Activated gamma-delta T cell treated with Interleukin-2 at 50 U/mL for 16 hours (primary cell): ENCODE measurements at places on chromosomes 1 and 21.

DNA sequence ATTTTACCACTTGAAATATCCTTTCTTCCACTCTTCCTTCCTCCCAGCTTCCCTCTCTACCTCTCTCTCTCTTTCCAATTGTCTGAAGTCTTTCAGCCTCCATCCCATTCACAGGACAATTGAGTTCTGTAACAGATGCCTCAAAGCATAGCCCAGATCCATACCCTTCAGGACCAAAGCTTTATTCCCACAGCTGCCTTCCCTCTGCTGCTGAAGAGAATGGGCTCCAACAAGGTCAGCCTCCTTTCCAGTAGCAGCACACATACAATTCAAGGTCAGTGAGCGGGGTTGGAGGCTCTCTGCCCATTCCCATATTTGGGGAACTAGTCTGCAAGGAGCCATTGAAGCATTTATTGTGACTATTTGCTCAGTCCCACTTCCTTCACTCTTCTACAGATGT, 179.9 kb downstream of the DPYD start:
- no peak for DNase-seq

DNA sequence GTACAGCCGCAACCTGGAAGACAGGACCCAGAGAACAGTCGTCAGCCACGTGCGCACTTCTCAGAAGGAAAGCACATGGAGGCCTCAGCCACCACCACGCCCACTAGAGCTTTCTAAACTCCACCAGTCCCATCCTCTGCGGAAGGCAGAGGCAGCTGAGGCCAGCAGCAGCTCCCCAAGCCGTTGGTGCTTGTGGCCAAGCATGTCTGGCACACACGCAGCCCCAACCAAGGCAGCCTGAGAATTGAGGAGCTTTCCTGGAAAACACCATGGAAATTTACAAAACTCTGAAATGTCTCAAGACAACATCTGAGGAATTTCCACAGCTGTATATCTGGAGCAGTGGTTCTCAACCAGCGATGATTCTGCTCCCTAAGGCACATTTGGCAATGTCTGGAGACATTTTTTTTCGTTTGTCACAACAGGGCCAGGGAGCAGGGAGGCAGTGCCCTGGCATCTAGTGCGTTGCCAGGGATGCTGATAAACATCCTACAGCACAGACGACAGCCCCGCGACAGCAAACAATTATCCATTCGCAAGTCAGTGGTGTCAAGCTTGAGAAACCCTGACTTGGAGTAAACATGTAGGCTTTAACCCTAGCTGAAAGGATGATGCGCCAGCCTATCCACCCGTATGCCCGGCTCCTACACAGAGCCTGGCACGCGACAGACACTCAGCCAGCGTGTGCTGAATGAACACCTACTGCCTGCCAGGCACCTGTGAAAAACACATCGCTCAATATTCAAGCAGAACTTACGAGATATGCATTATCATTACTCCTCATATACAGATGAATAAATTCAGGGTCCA, 24.7 kb downstream of the NPHP4 start:
- DNase-seq, result no peak

DNA sequence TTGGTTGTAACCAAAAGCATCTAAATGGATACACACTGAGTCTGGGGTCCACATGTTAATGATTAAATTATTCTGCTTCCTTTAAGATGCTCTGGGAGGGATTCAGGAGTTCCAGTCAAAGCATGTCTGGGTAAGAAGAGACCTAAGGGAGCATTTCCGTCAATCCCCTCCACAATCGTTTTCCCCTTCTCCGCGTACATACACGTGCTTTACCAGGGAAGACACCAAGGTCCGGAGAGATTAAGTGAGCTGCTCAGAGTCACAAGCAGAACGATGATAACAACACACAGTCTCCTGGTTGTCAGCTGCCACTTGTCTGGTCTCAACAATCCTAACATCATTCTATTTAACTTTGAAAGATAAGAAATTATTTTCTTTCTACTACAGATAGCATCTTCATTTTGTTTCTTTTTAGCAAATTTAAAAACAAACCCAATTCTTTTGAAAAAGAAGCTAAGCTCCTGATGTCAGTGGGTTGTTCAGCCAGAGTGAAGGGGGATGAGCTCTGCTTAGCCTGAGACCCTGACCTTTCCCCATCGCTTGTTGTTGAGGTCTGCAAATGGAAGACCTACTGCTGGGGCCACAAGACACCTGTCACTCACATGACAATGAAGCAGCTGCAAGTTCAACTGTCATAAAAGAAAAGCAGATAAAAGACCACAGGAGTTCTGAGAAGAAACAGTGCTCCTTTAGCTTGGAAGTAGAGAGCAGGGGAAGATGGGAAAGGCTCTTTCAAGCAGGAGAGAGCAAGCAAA, 4.5 kb downstream of the PAFAH2 start:
- DNase-seq, result no peak

DNA sequence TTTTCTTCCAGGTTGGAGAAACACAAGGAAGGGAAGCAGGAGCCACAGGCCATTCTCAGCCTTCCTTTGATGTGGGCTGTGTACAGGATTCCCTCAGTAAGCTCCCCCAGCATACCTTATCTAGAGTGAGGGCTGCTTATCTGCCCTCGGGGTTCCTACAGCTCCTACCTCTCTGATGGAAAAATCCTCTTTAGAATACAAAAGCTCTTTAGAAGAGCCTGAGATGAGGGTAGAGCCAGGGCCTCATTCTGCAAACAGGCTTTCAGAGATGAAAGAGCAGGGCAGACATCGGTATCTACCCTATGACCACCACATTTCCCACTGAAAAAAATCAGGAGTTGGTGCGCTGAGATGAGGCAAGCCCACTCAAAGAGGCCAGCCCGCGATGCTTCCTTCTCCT, 85.1 kb downstream of the PLPP3 start:
- no peak for DNase-seq

DNA sequence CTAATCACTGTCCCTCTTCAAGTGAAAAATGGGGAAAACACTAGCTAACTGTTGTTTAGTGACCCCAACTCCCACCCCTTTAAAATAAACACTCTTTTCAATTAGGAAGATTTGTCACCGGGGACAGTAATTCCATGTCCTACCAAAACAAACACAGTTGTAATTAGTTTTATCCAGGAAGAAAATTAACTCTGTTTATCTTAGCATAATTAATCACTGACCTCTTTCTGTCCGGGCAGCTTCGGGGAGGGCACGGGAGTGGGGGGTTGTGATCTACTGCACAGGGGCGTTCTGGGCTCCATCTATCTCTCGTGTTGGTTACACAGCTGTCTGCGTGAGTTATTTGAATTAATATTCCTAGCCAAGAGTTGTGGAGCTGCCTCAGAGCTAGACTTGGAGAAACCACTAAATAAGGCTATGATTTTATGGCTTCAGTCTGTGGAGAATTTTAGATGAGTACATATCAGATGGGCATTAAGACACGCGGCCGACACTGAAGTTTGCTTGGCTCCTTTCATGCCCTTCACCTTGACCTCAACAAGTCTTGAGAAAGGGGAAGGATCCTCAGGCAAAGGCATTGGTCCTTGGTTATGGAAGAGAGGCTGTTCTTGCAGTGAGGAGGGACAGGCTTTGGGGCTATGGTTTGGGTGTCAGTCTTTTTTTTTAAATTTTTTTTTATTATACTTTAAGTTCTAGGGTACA, 102.0 kb upstream of the TRABD2B start:
- no peak for DNase-seq

DNA sequence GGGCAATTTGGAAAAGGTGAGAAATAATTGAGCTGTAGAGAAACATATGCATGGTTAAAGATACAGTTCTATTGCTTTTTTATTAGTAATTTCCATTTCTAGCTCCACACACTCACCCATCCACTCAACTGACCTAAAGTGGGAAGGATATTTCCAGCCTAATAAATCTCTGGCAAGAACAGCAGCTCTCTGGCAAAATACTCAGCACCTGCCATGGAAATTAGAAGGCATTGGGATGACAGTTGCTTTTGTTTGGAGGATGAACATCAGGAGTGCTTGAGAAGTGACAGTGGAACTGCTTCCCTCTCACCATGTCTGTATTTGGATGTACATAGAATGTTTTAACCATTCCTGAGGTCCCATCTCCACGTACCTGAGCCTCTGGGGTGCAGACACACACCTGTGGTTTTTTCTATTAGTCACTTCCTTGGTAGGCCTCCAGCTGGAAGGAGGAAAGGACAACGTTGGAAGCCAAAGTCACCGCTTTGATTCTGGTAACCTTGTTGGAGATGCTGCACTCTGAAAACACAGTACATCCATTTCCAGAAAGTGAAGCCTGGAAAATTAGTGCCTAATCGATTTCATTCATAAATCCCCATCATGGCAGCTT, 62.3 kb upstream of the RUNX1 start:
- no peak for DNase-seq

DNA sequence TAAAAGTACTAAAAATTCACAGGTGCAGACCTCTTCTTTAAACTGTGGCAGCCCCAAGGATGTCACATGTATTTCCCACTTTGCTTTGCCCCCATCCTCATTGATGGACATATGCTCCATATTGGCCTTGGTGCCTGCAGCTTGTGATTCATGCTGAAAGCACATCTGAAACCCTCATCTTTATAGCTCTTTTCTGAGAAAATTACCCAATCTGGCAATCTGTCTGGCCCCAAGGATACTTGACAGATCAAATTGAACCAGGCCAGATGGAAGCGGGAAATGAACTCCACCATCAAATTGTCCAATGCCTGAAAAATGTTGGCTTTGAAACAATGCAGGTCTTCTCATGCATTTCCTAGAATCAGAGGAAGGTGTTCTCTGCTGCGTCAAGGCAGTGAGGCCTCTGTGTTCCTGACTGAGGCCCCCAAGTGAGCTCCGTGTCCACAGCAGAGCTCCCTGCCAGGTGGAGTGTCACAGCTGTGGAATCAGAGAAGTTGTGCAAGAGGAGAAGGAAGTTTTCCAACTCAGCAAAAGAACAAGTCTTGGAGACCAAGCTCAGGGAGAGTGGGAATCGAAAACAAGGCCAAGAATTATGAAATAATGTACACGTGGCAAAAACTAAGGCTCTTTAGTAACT, 323.7 kb downstream of the PLPP3 start:
- DNase-seq, result no peak

GRCh38 chr1:115524236-115524635, 117.5 kb upstream of the VANGL1 start:
- no peak for DNase-seq

DNA sequence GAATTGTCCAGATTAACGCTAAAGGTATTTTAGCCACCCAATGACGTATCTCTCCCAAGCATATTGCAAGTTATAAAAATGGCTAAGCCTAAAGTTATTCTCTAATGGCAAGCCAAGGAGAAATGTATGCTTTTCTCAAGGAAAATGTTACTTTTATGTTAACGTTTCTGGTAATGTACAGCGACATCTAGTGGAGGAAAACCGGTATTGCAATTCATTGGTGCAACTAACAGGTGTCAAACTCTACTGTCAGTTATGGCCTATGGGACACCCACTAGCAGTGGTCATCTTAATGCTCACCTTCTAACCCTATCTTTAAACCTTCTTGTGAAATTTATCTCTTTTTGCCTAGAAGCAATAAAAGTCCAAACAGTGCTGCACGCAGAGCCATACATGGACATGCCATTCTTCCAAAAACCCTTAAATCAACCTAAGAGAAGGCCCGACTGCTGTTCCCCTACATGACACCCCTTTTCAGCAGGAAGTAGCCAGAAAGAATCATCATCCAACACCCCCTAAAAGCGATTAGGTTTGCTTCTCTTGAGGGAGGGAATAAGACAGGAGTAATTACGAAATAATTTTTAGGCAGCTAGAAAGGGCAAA, 68.7 kb upstream of the LRIF1 start:
- peak; percentile 34 for DNase-seq

DNA sequence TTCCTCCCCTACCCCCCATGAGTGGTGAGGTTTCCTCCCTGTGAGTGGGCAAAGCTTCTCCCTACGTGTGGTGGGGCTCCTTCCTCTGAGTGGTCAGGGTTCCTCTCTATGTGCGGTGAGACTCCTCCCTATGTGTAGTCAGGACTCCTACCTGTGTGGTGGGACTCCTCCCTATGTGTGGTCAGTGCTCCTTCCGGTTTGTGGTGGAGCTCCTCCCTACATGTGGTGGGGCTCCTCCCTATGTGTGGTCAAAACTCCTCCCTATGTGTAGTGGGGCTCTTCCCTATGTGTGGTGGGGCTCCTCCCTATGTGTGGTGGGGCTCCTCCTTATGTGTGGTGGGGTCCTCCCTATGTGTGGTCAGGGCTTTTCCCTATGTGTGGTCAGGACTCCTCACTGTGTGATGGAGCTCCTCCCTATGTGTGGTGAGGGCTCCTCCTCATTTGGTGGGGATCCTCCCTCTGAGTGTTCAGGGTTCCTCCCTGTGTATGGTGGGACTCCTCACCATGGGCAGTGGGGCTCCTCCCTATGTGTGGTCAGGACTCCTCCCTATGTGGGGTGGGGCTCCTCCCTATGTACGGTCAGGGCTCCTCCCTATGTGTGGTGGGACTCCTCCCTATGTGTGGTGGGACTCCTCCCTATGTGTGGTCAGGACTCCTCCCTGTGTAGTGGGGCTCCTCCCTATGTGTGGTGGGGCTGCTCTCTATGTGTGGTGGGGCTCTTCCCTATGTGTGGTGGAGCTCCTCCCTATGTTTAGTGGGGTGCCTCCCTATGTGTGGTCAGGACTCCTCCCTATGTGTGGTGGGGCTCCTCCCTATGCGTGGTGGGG, 29.1 kb downstream of the PRSS38 start:
- DNase-seq, result no peak

- DNase-seq, result no peak
Measured at GRCh38 chr1:219010720-219011119, 163.0 kb upstream of the LYPLAL1 start.

GRCh38 chr1:215005078-215005477, 77.5 kb upstream of the KCNK2 start:
- no peak for DNase-seq

DNA sequence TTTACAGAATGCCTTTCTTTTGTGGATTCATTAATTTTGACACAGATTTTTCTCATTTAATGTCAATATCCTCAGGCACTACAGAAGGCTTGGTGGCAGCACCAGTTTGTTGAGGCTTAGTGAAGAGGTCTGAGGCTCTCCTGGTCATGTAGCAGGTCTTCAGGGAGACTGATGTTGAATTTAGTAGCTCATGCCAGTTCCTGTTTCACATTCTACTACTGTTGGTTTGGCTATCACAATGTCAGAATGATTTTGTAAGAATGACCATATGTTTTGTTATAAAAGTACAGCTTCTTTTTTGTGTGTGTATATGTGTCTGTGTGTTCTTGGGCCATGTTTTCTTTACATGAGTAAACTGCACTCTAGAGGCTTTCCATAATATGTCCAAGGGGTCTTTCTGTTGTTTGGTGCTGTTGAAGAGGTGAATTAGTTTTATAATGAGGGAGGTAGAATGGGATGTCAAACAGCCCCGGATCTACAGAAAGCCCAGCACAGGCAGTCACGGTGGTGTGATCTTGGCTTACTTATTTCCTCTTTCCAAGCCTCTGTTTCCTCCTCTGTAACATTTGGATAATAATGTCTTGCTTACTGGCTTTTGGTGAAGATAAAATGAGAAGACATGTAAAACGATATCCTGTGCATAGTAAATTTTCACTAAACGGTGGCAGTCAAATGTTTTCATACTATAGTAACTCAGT, 32.0 kb downstream of the C1orf21 start:
- no peak for DNase-seq

GRCh38 chr1:94068999-94069918, 51.7 kb downstream of the ABCA4 start:
- DNase-seq, result no peak

GRCh38 chr1:204455063-204455830, 39.4 kb downstream of the PIK3C2B start:
- DNase-seq, result no peak
